Ecto neural progenitor cell (in vitro differentiated cells): ENCODE measurements at places on chromosomes 2 and 18.
A peak's percentile ranks its signal among the peaks of the same experiment; 100 is the strongest.

GRCh38 chr2:29497375-29497774 is 382.2 kb downstream of the CLIP4 start:
- no peak for DNase-seq

GRCh38 chr2:217713395-217714286 is 289.2 kb downstream of the TNS1 start:
- peak; percentile 94 for DNase-seq

DNA sequence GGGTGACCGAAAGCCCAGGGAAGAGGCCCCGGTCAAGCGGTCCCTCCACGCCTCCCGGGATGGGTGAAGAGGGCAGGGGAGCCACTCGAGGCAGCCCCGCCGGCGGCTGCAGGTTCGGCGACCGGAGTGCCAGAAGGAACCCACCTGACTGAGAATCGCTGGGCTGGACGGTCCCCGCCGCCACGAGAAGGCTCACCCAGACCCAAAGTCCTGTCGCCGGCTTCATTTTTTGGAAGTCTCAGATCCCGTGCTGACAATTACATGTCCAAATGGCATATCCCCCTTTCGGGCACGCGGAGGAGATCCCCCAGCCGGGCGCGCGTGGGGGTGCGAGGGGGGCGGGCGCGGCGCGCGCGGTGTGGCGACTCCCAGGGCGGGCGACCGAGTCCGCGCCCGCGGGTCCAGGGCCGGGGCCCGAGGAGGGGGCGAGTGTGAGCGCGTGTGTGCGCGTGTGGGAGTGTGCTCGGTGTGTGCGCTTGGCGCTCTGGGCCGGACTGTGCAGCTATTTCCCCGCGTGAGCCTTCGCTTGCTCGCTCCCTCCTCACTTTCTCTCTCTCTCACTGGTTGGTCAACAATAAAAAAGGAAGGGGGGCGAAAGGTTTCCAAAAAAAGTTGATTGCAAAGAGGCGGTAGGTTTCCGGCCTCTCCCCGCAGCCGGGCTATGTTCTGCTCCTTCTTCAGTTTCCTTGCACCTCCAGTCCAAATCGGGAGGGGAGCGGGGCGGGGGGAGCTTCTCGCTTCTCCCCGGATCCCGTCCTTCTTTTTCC is at the start of gene ERBB4:
TSS of gene ERBB4 (minus strand) at position 498 of the 767 bp plus-strand sequence. CDS start at position 226, 272 bp downstream.
- peak; percentile 63 for DNase-seq

- DNase-seq, result no peak
Measured at GRCh38 chr2:85937069-85937439, 48.3 kb upstream of the ST3GAL5 start.

- no peak for DNase-seq
Measured at GRCh38 chr2:120432293-120432975, 86.5 kb downstream of the INHBB start.

DNA sequence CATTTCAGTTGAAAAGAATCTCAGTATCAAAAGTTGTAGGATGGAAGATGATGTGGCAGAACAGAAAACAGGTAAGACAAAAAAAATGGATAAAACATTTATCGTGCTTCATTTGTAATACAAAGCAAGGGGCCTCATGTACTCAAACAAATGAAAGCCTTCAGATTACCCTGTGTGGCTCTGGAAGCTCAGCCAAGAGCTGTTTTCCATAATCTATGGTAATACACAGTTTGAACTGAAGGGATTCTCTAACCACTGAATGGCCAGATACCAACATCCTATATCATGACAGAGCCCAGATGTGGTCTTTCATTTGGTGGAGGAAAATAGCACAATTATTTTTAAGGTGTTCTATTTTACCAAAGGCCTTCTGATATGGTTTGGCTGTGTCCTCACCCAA is 272.1 kb upstream of the RND3 start:
- DNase-seq, result no peak

DNA sequence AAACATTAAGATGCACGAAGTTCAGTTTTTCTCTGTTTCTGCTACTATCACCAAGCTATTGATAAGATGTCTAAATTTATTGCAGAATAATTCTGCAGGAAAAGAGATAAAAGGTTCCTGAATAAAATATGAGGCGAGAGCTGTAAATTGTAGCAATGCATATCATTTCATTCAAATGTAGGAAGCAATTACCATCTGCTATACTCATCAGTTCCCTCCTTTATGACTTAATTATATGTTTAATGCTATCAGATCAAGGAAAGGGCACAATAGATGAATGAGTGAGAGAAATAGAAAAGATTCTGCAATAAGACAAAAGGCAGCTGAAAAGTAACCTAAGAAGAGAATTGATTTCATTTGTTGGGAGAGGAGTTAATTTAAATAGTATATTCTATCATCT is 108.2 kb upstream of the GALNT5 start:
- no peak for DNase-seq

GRCh38 chr18:53380063-53380639 is 844.3 kb downstream of the MBD2 start:
- DNase-seq, result no peak

DNA sequence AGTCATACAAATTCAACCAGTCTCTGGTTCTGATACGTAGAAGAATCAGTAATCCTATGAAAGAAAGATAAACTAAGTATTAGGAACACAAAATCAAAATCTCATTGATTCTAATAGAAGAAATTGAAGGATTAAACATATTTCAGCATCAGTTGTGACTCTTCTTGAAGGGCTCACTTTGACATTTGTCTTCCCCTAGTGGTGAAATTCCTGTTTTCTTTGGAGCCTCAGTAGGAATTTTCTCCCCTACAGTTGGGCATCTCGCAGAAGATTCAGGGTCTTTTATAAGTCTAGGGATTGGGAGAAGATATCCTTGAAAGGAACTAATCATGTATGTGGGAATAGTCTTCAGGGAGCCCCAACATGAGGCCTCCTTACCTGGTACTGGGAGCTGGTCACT is 2.8 kb upstream of the CRYGB start:
- no peak for DNase-seq

DNA sequence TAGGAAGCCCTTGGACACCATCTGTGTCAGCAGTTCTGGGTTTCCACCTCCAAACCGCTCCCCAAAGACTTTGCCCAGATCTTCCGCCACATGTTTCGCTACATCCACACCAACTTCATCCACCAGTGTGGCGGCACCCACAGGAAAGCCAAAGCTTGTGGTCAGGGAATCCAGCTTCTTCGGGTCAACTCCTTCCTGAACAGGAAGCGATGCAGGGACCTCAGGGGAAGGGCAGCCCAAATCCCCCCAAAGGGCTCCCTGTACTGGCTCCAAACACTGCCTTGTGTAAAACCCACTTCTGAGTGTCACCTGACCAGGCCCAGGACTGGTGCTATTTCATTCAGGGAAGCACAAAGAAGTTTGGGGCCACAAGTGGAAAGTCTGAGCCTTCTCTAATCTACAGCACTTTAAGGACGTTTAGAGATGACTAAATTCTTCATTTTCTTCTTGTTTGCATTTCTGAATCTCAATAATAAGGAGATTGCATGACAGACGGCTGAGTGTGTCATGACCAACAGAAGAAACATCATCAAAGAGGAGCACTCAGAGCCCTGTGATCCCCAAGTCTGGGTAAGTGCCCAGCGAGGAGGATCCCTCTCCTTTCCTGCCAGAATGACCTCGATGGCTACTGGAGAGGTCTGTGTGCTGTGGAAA is 20.8 kb downstream of the GAREM2 start:
- no peak for DNase-seq

DNA sequence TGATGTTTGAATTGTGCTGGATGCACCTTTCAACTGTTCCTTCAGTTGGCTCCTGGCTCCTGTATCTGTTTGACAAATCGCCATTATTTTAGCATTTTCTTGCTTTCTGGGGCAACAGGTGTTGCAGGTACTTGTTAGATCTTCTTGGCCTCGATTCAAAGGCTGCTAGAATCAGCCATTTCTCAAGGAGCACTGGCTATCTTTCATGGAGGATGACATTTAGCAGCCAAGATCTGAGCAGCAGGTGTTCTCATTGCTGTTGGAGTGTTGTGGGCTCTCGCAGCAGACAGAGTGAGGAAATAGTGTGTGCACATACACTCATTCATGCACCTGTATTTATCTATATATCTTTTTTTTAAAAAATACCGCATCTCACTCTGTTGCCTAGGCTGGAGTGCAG is 52.2 kb downstream of the INPP5D start:
- no peak for DNase-seq

- no peak for DNase-seq
Measured at GRCh38 chr2:215019521-215020145, 118.8 kb downstream of the ABCA12 start.

DNA sequence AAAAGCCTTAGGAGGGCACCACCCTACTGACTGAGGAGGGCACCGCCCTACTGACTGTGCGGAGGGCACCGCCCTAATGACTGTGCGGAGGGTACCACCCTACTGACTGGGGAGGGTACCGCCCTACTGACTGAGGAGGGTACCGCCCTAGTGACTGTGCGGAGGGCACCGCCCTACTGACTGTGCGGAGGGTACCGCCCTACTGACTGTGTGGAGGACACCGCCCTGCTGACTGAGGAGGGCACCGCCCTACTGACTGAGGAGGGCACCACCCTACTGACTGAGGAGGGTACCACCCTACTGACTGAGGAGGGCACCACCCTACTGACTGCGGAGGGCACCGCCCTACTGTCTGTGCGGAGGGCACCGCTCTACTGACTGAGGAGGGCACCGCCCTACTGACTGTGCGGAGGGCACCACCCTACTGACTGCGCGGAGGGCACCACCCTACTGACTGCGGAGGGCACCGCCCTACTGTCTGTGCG is 150.2 kb upstream of the NFATC1 start:
- no peak for DNase-seq

- DNase-seq, result no peak
Measured at GRCh38 chr2:191430476-191430875, 185.3 kb downstream of the MYO1B start.

DNA sequence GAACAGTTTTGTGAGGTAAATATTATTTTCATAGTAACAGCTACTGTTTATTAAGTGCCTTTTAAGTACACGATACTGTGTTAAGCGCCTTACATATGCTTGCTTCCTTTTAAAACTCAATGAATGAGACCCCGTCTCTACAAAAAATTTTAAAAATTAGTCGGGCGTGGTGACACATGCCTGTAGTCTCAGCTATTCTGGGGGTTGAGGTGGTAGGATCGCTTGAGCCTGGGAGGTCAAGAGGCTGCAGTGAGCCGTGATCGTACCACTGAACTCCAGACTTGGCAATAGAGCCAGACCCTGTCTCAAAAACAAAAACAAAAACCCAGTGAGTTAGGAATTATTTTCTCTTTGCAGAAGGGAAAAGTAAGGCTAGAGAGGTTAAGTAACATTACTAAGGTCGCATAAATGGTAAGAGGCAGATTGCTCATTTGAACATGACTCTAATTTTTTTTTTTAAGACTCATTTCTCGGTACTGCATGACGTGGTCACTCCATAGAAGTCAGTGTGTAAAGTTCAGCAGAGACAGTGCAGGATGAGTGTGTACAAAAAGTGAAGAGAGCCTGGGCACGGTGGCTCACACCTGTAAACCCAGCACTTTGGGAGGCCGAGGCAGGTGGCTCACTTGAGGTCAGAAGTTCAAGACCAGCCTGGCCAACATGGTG is 1.1 kb downstream of the METAP1D start:
- DNase-seq, result no peak

DNA sequence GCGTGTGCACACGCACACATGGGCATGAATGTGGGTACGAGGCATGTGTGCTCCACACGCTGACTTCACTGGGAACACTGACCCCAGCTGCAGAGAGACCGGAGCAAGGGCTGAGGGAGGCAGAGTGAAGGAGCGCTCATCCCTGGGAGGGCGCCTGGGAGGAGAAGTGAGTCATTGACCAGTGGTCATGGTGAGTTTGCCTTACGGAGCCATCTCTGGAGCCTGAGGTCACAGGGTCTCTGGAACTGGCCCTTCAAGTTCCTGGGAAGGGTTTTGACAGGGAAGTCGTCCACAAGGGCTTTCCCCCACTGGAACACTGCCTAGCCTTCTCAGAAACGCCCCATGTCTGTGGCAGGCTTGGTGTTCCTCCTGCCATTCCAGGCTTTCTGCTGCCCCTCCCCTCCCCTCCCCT is 14.3 kb upstream of the TMEM185B start:
- no peak for DNase-seq

GRCh38 chr2:170052151-170052550 is 125.8 kb upstream of the MYO3B start:
- DNase-seq, result no peak

DNA sequence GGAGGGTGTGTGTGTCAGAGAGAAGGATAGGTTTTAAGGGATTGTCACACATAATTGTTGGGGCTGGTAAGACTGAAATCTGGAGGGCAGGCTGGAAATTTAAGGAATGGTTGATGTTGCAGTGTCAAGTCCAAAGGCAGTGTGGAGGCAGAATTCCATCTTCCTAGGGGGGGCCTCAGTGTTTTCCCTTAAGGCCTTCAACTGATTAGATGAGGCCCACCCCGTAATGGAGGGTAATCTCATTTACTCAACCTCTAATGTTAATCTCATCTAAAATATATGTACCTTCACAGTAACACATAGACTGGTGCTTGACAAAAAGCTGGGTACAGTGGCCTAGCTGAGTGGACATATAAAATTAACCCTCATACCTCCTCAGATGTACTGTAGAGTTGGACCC is 30.9 kb upstream of the RPIA start:
- DNase-seq, result no peak

DNA sequence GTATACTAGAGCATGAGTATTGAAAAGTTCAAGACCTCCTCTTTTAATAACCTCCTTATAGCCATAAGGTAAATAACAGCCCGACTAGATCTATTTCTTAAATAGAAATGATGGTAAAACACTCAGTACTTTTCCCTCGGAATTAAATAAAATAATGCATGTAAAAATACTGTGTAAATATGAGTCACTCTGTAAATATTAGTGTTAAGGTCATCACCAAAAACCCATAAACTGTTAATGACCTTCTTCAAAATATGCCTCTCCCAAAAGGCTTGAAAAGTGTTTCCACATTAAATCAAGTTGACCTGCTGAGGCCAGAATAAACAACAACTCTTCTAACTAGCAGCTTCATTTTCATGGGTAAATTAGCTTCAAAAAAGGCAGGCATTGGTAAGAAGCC is 25.3 kb upstream of the BZW1 start:
- DNase-seq, result no peak

DNA sequence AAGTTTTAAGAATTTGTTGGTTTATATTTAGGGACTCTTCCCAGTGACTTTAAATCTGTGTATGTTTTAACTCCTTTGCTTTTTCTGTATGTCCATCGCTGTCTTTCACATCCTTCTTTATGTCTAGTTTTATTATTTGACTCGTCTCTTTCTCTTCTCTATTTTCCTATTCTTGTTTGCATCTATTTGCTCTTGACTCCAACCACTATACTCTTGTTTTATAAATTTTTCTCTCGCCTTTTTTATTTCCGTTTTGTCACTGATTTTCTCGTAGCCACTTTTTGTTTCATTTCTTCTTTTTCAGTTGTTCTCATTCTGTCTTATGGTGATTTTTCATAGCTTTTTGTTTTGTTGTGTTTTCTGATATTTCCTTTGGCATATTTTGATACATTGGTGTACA is 170.5 kb upstream of the NETO1 start:
- no peak for DNase-seq

- no peak for DNase-seq
Measured at GRCh38 chr2:175007510-175007909, 2.3 kb upstream of the CHN1 start.
